Lower lobe of right lung (tissue), 2 donors: ENCODE measurements at places on chromosomes 7 and 10.

- DNase-seq, result no peak
These were observed 68.3 kb downstream of the NAMPT start for GRCh38 chr7:106216517-106216922.

DNA sequence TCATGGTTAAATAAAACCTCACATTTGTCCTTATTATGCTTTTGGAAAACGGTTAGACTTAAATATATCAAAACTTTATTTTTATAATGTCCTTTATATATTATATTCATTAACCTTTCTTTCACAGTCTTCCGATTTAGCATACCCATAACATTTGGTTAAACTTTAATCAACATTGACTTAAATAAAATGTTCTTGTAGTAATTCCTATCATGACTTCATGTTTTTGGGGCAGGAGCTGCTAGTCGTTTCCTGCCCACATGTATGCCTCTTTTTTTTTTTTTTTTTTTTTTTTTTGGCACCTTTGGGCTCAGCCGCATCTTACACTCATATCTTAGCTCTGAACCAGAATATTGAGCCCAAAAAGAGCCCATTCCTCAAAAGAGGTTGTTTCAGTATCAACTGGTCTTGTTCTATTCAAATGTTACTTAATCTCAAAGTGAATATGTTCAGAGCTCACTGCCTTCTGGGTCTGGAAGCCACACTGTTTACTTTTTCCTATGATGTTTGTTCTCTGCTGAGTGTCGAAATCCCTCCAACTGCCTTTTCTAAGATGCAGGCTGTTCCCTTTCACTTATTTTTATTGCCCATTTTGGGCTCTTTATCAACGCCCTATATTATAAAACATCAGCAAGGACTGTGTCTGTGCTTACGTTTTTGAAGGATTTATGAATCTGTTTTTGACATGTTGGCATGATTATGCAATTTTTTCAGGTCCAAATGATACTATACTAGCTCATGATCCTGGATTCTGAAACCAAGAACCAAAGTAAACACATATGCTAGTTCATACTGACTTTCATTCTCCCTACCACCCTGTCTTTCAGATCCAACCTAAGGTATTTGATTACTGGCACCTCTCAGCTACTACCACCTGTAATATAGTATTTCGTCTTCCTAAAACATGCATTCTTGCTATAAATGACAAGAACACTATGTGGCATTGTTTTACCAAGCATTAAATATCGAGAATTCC is 914.4 kb downstream of the PCDH15 start:
- DNase-seq, result no peak

- no peak for DNase-seq
These were observed 567.2 kb downstream of the SUGCT start for GRCh38 chr7:40701836-40702551.

- peak; percentile 36 for DNase-seq
These were observed 31.7 kb downstream of the AP5Z1 start for GRCh38 chr7:4806983-4807597.

- DNase-seq, result no peak
These were observed 382 bp upstream of the MBLAC1 start for GRCh38 chr7:100126239-100126930.

- DNase-seq, result no peak
These were observed 18.0 kb upstream of the VCL start for GRCh38 chr10:73979809-73980433.

- DNase-seq, result no peak
These were observed 191.9 kb upstream of the SORCS1 start for GRCh38 chr10:107356396-107356795.

GRCh38 chr10:69952069-69952800 is 100.4 kb upstream of the MACROH2A2 start:
- DNase-seq, result no peak

- DNase-seq, result no peak
These were observed 500.8 kb downstream of the PLXNA4 start for GRCh38 chr7:132075515-132075914.

GRCh38 chr10:100911472-100911871 is 1.3 kb upstream of the SLF2 start:
- no peak for DNase-seq

- DNase-seq, result no peak
These were observed 146.9 kb upstream of the RET start for GRCh38 chr10:42929993-42930392.

- no peak for DNase-seq
These were observed 122.7 kb downstream of the MAD1L1 start for GRCh38 chr7:2109936-2110609.

GRCh38 chr7:22325671-22326070 is 31.3 kb downstream of the RAPGEF5 start:
- DNase-seq, result no peak

GRCh38 chr10:103871006-103871405 is 15.6 kb upstream of the SH3PXD2A start:
- no peak for DNase-seq

GRCh38 chr7:101781439-101781838 is 36.0 kb upstream of the CUX1 start:
- DNase-seq, result no peak

DNA sequence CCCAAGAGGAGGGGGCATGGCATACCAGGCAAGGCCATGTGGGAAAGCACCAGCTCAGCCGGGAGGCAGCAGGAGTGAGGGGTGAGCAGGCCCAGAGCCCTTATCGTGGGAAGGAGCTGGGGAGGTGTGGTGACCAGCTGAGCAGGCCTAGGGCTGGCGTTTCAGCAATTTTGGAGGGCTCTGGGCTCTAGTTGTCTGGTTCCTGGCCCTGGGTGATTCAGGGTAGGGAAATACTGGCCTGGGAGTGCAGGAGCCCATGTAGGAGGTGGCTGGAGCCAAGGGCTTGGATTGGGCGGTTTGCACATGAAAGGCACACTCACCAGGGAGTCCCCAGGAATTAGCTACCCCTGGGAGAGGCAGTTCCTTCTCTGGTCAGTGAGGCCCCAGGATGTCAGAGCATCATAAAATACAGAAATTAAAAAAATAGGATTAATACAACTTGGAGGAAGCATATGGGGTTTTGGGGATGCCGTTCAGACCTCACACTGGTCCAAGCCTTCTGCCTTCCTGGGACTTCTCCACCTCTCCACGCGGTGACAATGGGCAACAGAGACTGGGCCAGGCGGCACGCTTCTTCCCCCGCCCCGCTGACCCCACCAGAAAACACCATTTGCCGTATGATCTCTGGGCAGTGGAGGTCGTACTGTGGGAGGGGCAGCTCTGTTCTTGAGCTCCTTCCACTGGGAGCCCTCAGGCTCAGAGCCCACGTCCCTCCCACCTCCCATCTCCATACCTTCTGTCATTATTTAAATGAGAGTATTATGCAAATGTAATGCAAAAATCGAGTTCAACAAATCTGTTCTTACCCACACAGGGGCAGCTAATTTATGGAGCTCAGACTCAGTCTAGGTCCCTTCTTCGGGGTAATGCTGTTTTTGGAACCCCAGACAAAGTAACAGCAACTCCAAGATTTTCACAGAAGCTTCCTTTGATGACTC is 133.0 kb upstream of the FAM20C start:
- peak; percentile 19 for DNase-seq

- DNase-seq, result no peak
These were observed 50.3 kb downstream of the TPK1 start for GRCh38 chr7:144785521-144785920.

GRCh38 chr10:64477791-64478190 is 956.6 kb downstream of the REEP3 start:
- no peak for DNase-seq

DNA sequence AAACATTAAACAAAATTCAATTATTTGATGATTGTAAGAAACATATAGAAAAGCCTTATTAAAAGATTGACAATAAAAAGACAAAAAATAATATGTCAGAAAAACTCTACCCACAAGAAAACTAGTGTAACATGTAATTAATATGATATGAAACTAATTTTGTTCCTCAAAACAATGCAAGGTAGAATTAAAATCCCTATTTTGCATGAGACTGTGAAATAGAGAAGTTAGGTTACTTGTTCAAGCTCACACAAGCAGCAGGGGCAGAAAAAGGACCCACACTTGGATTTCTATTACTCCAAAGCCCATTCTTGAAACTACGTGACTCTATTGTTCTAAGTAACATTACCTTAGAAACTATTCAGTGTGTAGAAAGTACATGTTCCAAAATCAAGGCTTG is 96.4 kb downstream of the KCNMA1 start:
- no peak for DNase-seq

DNA sequence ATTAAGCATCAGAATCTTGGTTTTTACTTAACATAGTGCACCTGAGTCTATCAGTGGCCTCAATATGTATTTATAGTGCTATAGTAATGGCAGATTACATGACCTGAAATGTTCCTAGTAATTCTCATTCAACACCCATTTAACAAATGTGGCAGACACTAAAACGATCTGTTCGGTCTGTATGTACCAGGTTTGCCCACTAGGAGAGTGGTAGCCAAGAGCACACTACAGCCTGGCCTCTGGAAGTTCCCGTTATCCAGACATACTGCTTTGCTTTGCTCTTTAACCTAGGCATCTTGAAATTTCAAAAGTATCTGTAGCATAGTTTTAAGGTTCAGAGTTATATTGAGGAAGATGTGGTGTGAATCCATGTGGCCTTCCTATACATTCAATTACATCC is 395.7 kb upstream of the NRG3 start:
- no peak for DNase-seq

DNA sequence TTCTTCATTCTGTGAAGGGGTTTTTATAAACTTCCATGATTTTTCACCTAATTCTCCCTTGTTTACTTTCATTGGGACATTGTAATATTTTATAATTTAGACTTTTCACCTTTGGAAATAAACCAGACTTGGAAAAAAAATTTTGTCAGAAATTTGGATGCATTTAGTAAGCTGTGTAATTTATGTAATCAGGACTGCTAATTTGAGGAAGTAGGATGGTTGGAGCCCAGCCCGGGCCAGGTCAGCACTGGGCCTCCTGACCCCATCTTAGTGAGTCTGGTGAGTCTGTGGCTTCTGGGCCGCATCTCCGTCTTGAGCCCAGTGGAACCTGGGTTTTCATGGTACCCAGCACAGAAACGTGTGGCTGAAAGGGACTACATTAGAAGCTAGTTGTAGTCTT is 27.6 kb upstream of the ZNF32 start:
- DNase-seq, result no peak

GRCh38 chr7:1994931-1995330 is 237.8 kb downstream of the MAD1L1 start:
- no peak for DNase-seq

DNA sequence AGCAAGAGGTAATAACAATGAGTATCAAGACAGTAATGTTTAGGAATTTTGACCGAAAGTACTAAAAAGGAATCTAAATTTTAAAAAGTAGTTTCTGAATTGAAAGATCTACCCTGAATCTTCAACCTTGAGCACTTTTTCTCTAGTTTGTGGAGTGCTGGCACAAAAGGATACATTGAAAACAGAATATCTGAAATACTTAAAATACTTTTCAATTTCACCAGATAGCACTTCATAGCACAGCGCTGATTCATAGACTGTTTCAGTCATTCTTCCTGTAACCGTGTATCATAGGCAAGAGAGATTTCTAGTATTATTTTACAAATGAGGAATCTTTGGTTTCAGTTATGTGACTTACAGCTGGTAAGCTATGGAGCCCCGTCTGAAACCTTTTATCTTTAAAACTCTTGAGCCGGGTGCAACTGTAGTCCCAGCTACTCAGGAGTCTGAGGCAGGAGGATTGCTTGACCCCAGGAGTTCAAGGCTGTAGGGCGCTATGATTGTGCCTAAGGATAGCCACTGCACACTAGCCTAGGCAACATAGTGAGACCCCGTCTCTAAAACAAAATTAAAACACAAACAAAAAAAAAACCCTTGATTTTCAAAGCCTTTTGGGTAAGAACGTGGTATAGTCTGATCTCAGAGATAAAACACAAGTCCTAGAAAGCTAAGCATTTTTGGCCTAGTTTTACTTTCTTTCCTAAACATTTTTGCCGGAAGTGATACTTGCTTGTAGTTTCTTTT is 35.1 kb downstream of the FHIP2A start:
- DNase-seq, result no peak

- DNase-seq, result no peak
These were observed 526.6 kb downstream of the ZNF33B start for GRCh38 chr10:42111661-42112330.

DNA sequence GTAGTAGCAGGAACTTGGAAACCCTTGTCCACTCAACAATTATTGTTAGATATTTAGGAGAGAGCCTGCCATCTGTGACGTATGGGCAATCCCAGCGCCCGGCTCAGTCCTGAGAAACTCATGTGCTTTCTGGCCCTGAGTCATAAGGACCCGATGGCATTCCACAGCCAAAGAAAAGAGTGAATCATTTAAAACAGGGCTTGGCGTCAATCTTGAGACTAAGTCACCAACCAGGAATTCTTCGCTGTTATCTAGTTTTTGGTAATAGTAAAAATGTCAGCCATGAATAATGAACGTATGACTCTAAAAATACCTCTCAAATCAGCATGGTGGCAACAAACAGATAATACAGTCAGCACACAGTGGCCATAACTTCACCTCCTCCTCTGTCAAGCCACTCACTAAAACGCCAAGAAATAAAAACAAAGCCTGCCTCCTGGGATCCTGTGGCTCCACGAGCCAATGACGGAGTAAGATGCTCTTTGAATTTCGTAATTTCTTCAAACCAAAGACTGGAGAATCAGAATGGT is 140.8 kb downstream of the ADAM12 start:
- DNase-seq, result peak; percentile 65

- no peak for DNase-seq
These were observed 2.9 kb downstream of the UNCX start for GRCh38 chr7:1235501-1236131.

- DNase-seq, result no peak
These were observed 50.2 kb downstream of the LAMB4 start for GRCh38 chr7:108079648-108080591.

GRCh38 chr10:6221971-6222751 is 19.4 kb downstream of the PFKFB3 start:
- DNase-seq, result no peak

GRCh38 chr7:1103009-1103788 is 15.3 kb downstream of the GPER1 start:
- DNase-seq, result no peak

DNA sequence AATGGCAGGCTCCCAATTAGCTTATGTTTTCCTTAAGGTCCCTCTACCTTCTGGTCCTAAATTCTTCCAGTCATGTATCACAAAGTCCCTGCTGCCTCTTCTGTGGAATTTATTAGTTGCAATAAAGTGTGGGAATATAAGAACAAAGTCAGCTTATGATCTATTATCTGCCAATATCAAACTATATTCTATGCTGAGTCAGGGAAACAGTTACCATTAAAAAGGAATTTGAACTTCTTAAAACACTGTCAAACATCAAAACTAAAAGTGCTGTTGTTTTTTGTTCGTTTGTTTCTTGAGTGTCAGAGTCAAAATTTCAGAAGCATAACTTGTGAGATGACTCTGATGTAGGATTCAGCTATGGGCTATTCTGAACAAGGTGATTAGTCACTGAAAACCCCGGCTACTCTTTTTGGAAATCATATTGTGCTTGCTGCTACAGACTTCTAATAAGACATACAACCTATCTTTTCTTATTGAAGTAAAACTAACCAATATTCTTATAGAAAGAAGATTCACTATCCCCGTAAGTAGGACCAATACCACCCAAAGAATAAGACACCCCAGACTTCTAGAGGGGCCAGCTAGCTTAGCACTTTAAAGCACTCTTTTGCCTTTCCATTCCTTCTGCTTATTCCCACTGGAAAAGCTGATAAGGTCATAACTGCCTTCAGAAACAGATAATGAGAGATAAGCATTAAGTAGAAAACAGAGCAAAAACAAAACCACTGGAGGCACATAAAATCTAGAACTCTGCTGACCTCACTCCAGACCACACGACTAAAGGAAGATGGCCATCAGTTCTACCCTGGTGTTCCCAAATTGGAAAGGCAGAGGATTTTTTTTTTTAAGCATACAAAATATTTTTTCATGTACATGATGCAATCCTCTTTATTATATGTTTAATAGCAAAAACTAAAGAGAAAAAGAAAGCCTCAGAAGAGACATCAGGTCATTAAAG is 370.6 kb downstream of the PARD3 start:
- no peak for DNase-seq
